ENCODE measurements at places on chromosomes 7 and 10.

DNA sequence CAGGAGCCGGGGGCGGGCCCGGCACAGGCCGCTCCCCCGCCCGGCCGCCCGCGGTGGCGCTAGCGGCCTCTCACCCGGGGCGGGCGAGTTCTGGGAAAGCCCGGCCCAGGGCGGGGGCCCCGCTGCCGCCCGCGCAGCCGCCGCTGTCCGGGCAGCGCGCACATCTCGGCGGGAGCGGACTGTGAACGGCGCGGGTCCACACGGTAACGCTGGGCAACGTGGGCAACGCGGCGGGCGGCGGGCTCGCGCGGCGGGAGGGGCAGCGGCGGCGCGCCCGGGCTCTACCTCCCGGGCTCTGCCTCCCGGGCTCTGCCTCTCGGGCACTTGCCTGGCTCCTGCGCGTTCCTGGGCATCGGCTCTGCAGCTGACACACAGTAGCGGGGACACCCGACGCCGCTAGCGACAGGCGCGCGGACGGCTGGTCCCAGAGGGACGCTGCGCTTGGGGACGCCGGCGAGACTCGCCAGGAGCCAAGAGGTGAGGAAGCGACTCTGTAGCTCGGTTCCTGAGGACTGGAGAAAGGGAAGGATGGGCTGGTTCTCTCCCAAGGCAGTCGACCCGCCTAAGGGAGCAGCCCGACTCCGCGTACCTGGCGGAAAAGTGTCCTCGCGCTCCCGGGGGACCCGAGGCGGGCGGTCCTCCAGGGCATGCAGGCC, at the start of gene PLCE1:
TSS of gene PLCE1 (plus strand) at position 150 of the 656 bp plus-strand sequence. CDS start 37,116 bp downstream, outside the sequence.
- no peak for DNase-seq

GRCh38 chr10:84837877-84838276, 509.5 kb downstream of the CCSER2 start:
- DNase-seq: no peak

DNA sequence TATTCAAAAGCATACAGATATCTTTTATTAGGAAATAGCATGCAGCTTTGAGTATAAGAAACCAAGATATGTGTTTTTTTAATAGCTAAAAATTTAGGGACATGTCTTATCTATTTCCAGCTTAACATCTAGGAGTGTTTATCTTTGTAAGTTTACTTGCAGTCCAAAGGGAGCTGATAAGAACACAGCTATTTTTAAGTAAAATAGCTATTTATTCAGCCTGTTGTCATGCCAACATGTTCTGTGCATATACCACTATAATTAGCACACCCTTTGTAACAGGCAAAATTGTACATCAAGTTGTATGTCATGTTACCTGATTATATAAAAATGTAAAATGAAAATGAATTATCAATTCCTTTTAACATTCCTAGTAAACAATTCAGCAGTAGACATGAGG, 29.6 kb downstream of the FAM133B start:
- no peak for DNase-seq

- DNase-seq: no peak
Measured at GRCh38 chr7:36606976-36607720, 117.1 kb downstream of the AOAH start.

DNA sequence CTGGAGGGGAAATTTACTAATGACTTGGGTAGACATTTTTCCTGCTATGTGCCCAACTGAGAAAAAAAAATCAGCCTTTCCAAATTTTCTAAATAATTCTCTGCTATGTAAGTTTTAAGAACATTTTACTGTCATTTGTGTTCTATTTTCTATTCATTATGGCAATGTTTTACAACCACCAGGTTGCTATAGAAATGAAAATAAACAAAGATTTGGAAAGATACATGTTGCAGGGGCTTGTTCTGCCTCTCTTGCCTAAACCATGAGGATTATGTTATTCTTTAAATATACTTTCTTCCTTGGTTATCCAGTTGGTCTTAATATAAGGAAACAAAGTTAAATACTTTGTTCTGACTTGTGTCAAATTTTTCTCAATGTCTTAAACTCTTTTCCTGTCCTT, 257.2 kb downstream of the TWIST1 start:
- DNase-seq: no peak

DNA sequence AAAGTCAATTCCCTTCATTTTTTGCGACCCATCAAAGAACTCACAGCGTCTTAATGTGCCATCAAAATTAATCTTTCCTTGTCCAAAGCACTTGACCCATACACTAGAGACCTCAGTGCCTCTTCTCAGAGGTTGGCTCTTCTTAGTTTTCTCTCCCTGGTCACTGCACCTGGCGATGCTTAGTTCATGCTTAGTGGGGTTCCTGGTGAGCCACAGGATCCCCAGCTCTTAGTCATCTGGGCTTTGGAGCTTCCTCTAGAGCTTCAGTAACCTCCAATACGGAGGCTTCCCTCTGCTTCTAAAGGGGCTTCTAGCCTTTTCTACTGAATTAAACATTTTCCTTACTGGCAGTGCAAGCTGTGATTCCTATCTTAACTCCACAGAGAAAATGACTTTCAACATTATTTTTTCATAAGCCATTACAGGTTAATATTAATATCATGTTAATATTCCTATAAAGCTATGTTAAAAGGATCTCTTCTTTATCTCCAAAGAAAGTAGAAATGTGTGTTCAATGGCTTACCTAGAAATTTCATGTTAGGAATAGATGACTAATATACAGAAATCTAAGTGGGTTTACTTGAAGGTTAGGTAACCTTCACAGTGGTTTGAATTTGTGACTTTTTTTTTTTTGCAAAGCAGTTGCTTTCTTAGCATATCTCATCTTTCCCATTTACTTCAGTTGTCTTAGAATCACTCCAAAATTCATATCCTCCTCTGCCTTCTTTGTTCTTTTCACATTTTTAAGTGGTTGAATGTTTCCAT, 295.2 kb downstream of the CAMK1D start:
- DNase-seq: no peak

DNA sequence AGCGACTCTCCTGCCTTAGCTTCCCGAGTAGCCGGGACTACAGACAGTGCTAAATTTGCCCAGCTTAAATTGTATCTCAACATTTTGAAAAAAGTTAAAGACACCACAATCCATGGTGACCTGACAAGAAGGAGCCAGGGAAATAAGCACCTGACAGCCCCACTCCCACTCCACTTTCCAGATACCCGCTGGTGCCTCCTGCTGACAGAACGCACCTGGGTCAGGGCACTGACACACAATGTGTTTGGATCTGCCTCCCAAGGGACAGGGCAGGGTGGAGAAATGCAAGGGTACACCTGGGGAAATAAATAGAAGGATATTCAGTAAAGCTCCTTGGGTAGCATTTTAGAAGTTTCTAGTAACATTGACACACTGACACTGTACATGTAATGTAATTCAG, 58.9 kb upstream of the OPN4 start:
- no peak for DNase-seq

DNA sequence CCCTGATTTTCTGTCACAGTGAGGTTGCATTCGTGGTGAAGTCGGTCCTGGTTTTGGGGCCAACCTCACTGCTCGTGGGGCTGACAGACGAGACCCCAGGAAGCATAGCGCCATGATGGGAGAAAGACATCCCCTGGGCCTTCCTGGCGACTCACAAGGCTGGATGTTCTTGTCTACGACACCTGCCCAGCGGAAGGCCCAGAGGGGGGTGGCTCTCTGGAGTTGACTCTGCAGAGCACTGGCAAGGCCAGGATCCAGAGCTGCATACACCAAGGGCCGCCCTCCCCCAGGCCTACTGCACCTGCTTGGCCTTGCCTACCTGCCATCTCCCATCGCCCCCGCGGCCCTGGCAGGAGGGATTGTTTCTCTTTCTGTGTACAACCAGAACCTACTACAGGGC, 608.9 kb downstream of the PTPRN2 start:
- no peak for DNase-seq

GRCh38 chr10:69385454-69386350, 31.0 kb downstream of the TACR2 start:
- DNase-seq: no peak

DNA sequence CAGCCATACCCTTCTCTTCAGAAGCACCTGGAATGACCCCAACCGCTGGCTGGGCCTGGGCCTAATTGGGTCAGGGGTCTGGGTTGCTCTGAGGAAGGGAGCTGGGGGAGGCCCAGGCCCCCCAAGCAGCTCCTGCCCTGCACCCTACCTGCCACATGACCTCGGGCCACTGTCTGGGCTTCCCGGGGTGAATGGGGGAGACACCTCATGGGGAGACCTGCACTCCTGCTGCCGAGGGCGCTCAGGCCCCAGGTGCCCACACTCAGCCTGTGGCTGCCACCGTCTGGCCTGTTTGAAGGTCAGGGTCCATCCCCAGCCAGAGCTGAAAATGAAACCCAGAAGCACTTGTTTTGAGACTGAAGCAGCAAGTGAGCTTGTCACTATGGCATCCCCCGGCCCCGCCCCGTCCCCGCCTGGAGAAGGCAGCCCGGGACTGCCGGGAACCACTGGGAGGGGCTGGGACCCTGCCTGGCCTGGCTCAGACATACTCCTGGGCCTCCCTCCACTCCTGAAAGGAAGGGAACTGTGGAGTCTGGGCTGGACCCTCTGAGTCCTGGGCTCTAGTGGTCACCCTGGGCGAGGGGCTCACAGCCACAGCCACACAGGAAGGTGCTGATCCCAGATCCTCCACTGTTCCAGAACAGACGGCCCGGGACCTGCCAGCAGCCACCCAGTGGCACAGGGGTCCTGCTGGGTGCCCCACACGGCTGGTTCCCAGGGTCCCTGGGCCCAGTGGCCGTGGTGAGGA, 7.4 kb upstream of the MICALL2 start:
- DNase-seq: no peak

DNA sequence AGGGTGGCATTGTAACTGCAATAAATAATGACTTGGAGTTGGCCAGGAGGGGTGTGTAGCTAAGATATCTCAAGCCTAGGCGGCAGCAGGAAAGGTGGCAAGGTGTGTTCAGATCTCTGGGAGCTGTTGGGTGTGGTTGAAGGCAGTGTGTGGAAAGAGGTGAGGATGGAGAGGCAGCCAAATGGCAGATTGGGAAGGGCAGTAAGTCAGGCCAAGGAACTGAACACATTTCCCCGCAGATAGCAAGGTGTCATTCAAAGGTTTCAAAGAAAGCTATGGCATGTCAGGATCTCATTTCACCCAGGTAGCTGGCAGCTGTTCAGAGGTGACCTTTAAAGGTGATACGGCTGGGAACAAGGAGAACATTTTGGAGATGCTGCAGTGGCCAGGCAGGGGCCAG, 586.0 kb upstream of the MGMT start:
- no peak for DNase-seq

- DNase-seq: no peak
Measured at GRCh38 chr7:50837965-50838364, 55.3 kb upstream of the GRB10 start.

DNA sequence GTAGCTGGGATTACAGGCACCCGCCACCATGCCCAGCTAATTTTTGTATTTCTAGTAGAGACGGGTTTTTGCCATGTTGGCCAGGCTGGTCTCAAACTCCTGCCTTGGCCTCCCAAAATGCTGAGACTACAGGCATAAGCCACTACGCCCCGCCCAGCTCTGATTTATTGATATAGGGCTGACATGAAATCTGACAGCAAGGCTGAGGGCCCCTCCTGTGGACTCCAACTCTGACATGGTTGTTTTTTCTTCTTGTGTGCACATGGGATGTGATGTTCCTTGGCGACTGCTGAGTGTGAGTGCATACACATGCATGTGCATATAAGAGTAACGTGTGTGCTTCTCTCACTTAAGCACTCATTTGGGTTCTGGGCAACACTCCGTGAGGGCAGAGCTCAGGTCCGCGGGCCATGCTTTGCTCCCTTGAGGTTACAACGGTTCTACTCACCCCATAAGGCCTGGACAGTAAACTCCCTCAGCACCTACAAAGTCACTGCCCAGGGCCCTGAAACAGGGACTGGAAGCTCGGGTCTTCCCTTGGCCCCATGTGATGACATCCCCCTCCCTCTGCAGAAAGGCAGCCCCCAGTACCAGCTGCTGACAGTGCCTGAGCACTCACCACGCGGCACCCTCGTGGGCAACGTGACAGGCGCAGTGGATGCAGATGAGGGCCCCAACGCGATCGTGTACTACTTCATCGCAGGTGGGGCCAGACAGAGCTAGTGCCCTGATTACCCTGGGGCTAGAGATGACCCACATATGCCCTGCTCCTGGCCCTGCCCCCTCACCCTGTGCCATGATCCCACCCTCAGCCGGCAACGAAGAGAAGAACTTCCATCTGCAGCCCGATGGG, 33.6 kb upstream of the VSIR start:
- no peak for DNase-seq

Data from activated CD8-positive, alpha-beta memory T cell treated with anti-CD3 and anti-CD28 coated beads for 1 hour (primary cell).